NCI-H510A (cell line): ENCODE measurements at places on chromosomes 5 and 9.

DNA sequence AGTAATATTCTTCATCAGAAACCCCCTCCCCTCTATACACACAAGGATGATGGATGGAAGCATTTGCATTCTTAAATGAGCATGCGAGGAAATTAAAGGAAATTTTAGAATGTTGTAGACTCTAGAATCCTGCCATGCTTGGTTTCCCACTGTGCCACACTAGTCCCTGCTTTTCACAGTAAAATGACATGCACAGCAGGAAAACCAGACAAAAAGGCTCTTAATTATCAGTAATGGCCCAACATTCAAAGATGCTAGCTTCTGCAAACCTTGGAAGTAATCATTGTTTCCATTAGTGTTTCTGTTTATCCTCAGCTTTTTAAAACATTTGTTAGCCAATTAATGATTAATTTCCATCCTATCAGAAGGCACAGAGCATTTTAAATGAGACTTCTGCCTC lies 255.8 kb downstream of the SLCO4C1 start:
- no peak for DNase-seq

DNA sequence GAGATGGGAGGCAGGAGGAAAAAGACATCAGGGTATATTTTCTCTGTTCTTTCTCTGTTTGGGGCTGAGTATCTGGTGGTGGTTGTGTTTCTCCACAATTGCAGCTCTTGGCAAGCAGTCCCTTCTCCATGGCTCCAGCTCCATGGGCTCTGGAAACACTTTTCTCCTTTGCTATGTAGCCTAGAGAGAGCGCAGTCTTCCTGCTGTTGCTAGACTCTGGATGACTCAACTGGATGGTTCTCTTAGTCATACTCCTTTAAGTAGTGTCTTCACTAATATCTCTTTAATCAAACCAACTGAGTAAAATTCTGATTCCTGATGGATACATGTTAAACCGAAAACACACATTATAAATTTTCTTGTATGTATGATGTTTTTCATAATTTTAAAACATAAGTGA lies 3.3 kb upstream of the PLGRKT start:
- DNase-seq, result no peak

- DNase-seq, result no peak
Observed at GRCh38 chr5:14706615-14707021, 42.1 kb downstream of the OTULIN start.

- DNase-seq, result no peak
Observed at GRCh38 chr5:154811239-154811638, 39.2 kb downstream of the FAXDC2 start.

DNA sequence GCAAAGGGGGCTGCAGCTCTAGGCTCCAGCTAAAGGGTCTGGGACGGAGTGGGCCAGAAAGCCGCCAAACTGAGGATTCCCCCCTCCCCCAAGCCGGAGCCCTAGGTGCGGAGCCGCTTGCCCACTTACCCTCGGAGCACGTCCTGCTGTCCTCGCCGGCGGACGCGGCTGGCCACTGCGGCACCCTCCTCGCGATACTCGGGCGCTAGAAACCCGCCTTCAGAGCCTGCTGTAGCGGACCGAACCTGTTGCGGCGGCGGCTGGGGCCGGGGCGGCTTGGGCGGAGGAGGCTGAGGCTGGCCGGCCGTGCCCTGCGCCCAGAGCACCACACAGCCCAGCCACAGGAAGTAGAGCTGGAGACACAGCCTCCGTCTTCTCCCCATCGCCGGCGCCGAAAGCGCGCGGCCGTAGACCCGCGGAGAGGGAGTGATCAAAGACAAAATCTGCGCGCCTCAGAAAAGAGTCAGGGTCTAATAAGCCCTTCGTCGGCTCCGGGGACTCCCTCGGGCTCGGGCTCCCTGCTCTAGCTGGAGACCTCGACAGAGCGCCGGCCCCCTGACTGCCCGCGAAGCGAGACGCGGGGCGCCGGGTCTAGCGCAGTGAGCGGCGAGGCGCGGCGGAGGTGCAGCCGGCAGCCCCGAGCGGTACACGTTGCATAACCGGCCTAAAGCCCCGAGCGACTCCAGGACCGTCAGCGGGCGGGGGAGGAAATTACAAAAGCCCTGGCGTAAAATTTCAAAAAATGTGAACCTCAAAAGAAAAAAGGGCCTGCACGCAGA lies 635 bp downstream of the FBN2 start:
- DNase-seq, result peak; percentile 1

DNA sequence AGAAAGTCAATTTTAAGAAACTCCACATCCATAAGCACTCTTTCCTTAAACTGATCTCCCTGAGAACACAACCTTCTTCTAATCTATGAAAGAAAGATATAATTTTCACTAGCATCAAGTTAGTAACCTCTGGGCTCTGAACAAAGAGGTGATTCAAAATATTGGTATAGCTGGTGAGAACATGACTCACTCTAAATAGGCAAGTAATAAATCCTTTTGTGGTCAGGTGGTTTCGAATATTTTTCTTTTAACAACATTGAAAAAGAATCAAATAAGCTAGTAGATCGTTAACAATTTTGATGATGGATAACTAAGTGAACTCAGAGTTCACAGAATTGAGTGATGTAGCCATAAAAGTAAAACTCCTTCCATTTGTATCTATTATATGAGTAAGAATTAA lies 150.6 kb upstream of the IQGAP2 start:
- DNase-seq, result no peak

GRCh38 chr9:75054368-75055001 lies 26.4 kb upstream of the CARNMT1 start:
- no peak for DNase-seq

GRCh38 chr5:141172381-141173204 lies at the start of gene PCDHB7:
TSS of gene PCDHB7 (plus strand) at chr5:141172644. CDS start at chr5:141172836, 192 bp downstream.
- DNase-seq, result no peak

DNA sequence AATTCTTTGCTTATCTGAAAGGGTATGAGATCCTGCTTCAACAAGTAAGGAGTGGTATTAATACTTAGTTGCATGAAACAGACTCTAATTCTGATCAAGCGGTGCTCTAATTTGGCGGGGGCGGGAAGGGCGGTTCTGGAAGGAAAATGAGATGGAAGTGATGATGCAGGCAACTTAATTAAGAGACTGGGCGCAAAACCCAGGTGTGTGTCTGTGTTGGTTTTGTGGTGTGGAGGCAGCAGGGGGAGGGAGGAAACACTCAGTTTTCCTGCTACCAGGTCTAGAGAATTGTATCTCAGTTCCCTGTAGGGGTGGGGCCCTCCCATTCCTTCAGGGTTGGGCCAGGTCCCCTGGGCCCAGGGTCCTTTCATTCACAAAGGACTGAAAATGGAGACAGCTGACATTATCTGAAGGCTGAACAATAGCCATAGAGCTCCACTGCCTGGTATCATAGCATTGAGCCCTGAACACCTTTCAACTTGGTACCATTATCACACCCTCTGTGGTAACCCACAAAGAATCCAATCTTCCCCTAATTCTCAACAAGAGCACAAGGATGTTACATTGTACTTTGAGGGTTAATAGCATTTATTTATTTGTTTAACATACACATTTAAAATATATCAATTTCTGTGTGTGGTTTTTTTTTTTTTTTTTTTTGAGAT lies 17.2 kb upstream of the C5orf47 start:
- DNase-seq, result no peak

DNA sequence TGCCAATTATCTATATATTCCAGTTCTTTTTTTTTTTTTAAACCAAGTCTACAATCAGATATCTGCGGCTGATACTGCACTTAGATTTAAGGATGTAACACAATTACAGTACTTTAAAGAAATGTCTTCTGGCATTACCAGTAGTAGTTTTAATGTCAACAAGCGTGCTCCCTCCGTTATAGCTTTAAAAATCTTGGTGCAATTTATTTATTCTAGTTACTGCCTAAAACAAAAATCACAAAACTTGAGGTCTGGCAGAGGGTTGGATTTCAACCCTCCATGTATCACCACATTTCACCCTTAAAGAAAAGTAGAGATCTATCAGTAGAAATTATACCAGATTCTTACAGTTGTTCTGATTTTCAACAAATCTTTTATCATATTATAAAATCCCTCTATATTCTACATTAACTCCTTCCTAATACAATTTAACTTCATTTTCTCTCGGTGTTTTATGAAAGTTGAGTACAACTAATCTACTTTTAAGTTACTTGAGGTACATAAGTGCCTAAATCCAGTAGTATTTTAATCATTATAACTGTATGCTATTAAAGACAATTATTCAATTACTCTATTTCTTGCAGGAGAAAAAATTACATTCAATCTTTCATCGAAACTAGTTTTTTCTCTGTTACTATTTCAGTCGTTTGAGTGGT lies 2.0 kb upstream of the RICTOR start:
- DNase-seq, result no peak

DNA sequence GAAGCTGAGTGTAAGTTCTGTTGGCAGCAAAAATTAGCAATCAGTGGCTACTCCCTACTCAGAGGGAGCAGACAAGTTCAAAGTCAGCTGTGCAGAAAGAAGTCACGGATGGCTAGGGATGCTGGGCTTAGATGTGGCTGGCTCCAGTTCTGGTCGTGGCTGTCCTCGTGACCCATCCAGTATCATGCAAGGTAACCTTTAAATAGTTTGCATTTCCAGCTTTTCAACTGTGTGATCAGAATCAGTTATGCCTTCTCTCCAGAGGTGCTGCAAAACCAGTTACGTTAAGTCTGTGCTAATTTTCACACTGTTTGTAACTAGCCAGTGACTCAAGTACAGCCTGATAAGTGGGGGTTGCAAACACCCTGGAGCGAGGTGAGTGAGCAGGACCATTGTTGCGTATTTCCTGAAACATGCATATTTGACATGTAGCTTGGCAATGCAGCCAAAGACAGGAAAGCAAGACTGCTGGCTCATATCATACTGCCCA lies 302.4 kb downstream of the ATPSCKMT start:
- no peak for DNase-seq

GRCh38 chr5:38642189-38642911 lies 85.9 kb upstream of the LIFR start:
- DNase-seq, result no peak

GRCh38 chr5:159405611-159406031 lies 75.3 kb upstream of the IL12B start:
- DNase-seq, result no peak

- no peak for DNase-seq
Observed at GRCh38 chr9:116589392-116590354, 97.4 kb upstream of the TRIM32 start.

GRCh38 chr5:6510132-6510531 lies 61.5 kb downstream of the UBE2QL1 start:
- DNase-seq, result no peak

GRCh38 chr9:97673922-97674321 lies 23.2 kb downstream of the XPA start:
- no peak for DNase-seq

- DNase-seq, result no peak
Observed at GRCh38 chr5:76422227-76422626, 19.1 kb downstream of the IQGAP2 start.

DNA sequence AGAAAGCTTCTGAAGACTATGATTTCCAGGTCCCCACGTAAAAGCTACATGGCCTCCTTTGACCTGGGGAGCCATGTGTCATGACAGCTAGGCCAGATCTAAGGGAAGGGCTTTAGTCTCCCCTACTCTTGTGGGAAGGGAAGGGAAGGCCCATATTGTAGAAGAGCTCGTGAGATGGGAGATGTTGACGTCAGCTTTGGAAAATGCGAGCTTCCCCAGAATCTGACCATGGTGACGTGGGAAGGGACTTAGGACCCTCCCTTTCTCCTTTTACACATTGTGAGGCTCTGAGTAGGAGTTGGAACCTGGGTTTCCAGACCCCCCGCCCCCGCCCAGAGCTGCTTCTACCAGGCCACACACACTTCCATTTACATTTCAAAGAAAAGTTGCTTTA lies 165.5 kb downstream of the SYK start:
- DNase-seq, result no peak
